Adrenal gland (tissue), 19 donors: ENCODE measurements at places on chromosomes 11 and 22.

GRCh38 chr22:24330636-24331035 lies 60.0 kb downstream of the SPECC1L start:
- peak; percentile 29 for DNase-seq

DNA sequence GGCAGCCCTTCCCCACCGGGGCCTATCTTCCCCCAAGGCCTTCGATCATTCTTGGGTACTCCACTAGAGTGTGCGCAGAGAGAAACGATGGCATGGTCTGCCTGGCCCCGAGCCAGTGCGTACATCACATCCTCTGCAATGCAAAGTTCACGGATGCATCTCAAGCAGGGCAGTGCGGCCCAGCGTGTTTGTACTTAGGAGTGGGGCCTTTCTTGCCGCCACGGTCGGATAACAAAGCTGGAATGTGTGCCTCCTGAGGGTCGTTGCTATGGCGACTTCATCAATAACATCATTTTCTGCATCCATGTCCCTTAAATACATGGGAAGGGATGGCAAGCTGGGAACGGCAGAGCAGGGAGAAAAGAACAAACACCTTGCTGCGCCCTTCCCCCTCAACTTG lies 73.9 kb downstream of the SCUBE1 start:
- no peak for DNase-seq

DNA sequence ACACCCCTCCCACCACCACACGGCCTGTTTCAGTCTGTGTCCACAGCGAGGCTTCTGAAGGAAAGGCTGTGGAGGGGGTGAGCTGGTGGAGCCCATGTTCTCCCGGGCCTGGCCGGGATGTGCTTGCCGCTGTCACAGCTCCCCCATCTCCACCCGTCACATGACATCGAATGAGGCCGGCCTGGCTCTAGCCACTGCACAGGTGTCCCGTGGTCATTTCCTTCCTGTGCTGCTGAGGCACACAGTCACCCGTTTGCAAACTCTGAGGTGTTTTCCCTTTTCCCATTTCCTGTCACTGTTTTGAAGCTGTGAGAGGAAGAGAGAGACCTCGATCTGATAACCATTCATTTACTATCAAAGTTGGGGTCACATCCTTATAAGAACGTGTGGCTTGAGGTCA lies 55.7 kb upstream of the CLDN5 start:
- no peak for DNase-seq

GRCh38 chr11:38710262-38710661 lies 2112.2 kb upstream of the RAG2 start:
- DNase-seq: no peak

GRCh38 chr11:10162222-10162621 lies 131.8 kb downstream of the SBF2 start:
- DNase-seq: no peak

DNA sequence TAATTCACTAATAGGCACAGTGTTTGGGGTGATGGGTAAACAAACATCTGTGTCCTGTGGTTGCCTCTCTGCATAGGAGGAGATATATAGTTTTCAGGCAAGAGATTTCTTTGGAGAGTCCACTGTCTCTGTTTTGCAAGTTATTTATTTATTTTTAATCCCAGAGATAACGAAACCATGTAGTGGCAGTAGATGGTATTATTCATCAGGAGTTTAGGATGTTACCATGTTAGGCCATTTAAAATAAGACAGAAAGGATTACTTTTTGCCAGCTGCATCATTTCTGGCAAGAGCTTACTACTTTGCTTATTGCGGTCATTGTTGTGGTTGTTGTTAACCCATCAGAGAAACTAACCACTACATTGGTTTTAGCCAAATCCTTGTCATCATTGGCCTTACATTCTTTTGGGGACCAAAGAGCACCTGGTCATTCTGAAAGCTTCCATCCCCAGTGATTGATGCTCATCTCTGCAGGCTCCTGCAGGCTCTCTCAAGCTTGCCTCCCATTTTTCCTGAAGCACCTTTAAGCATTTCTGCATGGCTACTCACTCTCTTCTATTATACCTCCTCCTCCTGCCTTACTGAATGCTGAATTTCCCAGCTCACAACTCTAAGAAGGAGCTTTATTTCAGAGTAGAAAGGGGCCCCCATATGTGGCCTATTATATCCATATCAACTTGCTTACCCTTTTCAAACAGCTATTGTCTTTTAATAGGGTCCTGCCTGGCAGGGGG lies 84.4 kb downstream of the CSTPP1 start:
- DNase-seq: no peak

GRCh38 chr11:98003606-98004371 lies 1017.0 kb upstream of the CNTN5 start:
- DNase-seq: no peak

GRCh38 chr11:75771646-75772410 lies 3.2 kb downstream of the DGAT2 start:
- DNase-seq: peak; percentile 75

DNA sequence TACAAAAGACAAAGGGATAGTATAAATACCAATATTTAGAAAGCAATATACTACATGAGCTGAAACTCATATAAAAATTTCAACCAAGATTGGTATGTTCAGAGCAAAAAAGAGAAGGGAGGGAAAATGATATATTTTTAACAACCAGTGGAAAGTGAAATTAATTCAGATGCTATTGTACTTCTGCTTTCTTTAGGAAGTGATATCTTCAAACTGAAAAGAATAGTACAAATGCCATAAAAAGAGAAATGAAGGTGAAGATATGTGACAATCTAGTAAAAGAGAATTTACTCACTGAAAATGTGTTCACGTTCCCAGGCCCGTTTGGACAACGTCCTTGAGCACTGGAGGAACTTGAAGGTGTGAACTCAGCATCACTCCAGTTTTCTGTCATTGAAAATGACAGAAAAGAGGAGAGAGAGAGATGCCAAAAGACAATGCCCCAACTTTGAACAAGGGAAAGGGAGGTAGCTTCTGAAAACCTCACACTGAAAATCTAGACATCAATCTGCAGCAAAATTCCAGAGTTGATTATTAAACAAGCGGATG lies 47.5 kb downstream of the SC5D start:
- no peak for DNase-seq
